ENCODE measurements at places on chromosomes 7 and 10.
A peak's percentile ranks its signal among the peaks of the same experiment; 100 is the strongest.

DNA sequence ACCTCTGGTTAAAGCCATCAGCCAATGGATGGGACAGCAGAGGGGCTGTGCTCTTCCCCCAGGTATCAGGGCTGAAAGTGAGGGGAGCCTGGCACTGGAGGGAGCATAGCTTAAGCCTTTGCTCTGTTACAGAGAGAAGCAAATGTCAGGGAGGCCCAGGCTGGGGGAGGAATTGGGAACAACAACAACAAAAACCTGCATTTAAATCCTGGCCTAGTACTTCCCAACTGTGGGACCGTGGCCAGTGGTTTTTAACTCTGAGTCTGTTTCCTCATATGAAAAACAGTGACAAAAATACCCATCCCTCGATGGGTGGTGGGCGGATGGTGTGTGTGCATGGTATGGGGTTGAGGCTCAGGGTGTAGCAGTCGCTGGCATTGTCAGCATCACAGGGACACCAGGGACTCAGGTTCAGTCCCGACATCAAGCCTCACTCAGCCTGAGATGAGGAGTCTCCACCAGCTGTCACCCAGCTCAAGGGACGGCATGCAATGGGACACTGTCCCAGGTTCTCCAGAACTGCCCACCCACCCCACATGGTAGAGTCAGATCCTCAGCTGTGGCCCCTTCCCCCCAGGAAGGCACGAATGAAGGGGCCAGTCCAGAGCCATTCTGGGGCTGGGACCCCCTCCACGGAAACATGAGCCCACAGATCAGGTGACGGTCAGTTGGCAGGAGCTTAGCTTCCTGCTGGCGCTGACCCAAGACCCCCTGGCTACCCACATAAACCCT is 74.5 kb downstream of the AFAP1L2 start:
- no peak for DNase-seq

- DNase-seq = no peak
Measured at GRCh38 chr10:47147186-47147585, 152.8 kb upstream of the GDF10 start.

DNA sequence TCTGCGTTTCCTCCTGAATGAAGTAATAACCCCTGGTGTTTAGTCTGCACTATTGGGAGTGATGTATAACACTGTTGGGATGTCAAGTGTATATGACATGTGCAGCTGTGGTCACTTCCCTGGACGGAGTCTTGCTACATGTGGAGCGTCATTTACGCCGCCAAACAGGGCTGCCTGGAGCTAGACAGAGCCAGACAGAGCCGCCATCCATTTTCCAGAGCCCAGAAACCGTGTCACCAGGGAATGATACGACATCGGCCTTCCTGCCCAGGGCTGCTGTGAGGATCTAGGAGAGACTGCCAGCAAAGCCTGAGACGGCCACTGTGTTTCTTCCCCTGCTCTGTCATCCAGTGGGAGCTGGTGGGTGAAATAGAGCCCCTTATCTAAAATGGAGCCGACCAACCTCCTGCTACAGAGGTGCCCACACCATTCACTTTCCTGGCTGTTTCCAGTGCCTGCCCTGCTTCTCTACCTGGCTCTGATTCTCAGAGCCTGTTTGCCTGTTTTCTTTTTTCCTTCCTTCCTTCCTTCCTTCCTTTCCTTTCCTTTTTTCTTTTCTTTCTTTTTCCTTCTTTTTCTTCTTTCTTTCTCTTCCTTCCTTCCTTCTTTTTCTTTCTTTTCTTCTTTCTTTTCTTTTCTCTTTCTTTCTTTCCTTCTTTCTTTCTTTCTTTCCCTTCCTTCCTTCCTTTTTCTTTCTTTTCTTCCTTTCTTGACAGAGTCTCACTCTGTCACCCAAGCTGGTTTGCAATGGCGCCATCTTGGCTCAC is 13.3 kb upstream of the FGFR2 start:
- no peak for DNase-seq

DNA sequence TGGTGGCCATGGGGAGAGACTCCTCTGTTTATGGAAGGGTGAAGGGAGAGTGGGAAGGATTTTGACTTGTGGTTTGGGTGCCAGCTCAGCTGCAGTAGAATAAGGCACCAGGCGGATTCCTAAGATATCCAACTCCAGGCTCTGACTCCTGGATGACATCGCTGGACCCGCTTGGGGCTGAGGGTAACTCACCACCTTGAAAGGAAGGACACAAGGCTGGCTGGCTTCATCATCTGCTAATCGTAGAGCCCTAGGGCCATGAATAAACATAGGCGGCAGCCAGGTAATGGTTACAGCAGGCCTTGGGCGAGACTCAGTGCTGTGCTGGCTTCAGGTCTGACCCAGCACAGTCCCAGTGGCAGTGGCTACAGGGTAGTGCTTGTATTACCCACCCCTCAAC is 16.7 kb upstream of the LIPK start:
- no peak for DNase-seq

DNA sequence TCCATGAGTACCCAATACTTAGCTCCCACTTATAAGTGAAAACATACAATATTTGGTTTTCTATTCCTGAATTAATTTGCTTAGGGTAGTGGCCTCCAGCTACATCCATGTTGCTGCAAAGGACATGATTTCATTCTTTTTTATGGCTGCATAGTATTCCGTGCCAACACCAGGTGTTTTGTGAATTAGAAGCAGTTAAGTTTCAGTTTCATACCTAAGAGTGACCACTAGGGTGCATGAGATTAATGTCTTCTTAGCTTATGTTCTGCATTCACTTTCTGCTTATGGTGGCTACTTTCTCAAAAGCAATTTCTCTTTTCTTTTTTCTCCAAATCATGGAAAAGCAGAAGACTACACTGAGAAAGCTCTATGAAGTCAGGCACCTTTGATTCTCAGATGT is 65.1 kb upstream of the VSTM2A start:
- DNase-seq = no peak

DNA sequence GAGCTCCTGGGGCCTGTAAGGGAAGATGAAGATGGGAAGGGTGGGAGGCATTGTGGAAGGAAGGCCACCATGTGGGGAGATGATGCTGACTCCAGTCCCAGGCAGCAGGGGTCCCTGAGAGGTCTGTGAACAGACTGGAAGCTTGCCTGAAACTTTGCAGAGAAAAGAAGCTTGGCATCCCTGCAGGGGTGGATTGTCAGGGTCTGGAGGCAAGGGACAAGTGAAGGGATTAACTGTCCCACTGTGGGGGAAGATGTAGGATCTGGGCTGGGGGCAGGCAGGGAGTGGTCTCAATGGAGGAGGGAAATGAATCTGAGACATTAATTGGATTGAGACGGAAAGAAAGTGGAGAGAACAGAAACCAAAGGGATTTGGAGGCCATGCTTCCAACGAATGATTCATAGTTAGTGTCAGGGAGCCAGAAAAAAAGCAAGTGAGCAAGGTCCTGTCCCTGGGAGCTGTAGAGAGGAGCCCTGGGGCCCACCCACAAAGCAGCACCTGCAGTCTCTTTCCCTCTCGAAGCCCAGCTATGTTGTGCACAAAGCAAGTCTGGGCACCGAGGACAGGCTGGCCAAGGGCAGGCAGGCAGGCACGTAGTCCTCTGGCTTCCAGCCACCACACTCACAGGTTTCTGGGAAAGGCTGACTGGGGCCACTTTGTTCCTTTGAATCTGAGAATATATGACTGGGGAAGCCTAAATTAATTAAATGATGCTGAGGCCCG is 4.7 kb upstream of the SLC18A3 start:
- DNase-seq = peak; percentile 47

All from G401 (cell line).